Peyer's patch (tissue), 4 donors: ENCODE measurements at places on chromosomes 11 and 22.

GRCh38 chr11:107017433-107018218 is 650 bp downstream of the GUCY1A2 start:
- peaks cover 10% of the 10 kb centered on the region for H3K27me3 ChIP-seq
- H3K4me3 ChIP-seq = peak overlapping the region; percentile 50
- peak; percentile 51 for DNase-seq
- no peak overlapping the region for H3K27ac ChIP-seq
- H3K36me3 ChIP-seq = no peaks in the 10 kb centered on the region

DNA sequence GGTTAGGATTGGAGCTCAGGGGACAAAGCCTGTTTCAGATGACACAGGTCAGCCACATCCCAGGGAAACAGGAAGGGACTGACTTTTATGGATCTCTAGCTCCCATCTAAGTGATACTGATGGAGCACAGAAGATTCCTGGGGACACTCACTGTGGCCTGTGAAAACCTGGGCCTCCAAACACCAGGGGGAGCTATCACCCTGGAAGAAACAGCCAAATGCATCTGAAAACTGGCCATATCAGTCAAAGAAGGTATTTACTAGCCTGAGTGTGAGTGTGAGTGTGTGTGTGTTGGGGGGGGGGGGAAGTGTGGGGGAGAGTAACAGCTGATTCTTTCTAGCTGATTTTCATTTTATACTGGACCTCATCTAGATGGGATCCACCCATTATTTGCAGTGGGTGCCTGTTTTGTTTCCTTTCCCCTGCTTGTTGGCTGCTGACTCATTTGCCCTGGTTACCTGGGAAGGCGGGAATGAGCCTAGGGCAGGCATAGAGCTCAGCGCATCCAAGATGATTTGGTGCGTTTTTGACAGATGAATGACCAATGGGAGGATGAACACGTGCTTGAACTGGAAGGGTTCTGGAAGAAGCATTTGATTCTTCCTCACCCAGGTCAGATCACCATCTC is 284.0 kb downstream of the KIRREL3 start:
- no peak for DNase-seq
- H3K27me3 ChIP-seq = no peaks in the 10 kb centered on the region
- H3K4me3 ChIP-seq = no peak overlapping the region
- no peak overlapping the region for H3K27ac ChIP-seq

- no peaks in the 10 kb centered on the region for H3K27me3 ChIP-seq
- peak overlapping the region; percentile 55 for H3K4me3 ChIP-seq
- peaks cover 15% of the 10 kb centered on the region for H3K4me1 ChIP-seq
- H3K36me3 ChIP-seq = no peaks in the 10 kb centered on the region
Observed at GRCh38 chr11:406796-407650, 7.8 kb downstream of the SIGIRR start.

GRCh38 chr11:69854713-69855112 is 35.5 kb upstream of the FGF3 start:
- no peaks in the 10 kb centered on the region for H3K27me3 ChIP-seq
- no peaks in the 10 kb centered on the region for H3K36me3 ChIP-seq
- H3K4me3 ChIP-seq = no peak overlapping the region
- no peak overlapping the region for H3K27ac ChIP-seq
- peaks cover 7% of the 10 kb centered on the region for H3K4me1 ChIP-seq

DNA sequence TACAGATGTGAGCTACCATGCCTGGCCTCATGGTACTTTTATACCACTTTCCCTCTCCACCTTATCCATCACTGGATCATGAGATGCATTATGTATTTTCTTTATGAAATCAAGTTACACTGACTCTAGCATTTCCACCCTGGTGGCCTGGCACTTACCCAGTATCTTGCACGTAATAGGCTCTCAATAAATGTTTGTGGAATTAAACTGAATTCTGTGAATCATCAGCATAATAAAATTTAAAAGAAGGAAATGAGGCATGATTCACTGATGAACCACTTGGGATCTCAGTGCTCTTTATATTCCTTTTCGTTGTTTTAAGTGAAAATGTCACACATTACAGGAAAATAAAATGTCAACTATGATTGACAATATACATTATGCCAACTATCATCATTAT is 25.1 kb downstream of the ADM start:
- peaks cover 29% of the 10 kb centered on the region for H3K4me1 ChIP-seq
- H3K27ac ChIP-seq = no peak overlapping the region
- no peak for DNase-seq
- no peak overlapping the region for H3K4me3 ChIP-seq

GRCh38 chr11:6566704-6567370 is 36.6 kb downstream of the RRP8 start:
- H3K27me3 ChIP-seq = no peaks in the 10 kb centered on the region
- no peak overlapping the region for H3K4me3 ChIP-seq
- no peak for DNase-seq
- no peaks in the 10 kb centered on the region for H3K36me3 ChIP-seq

- H3K4me3 ChIP-seq = no peak overlapping the region
- no peaks in the 10 kb centered on the region for H3K27me3 ChIP-seq
- H3K27ac ChIP-seq = no peak overlapping the region
- no peaks in the 10 kb centered on the region for H3K4me1 ChIP-seq
Observed at GRCh38 chr22:28344918-28345703, 334.5 kb downstream of the TTC28 start.

DNA sequence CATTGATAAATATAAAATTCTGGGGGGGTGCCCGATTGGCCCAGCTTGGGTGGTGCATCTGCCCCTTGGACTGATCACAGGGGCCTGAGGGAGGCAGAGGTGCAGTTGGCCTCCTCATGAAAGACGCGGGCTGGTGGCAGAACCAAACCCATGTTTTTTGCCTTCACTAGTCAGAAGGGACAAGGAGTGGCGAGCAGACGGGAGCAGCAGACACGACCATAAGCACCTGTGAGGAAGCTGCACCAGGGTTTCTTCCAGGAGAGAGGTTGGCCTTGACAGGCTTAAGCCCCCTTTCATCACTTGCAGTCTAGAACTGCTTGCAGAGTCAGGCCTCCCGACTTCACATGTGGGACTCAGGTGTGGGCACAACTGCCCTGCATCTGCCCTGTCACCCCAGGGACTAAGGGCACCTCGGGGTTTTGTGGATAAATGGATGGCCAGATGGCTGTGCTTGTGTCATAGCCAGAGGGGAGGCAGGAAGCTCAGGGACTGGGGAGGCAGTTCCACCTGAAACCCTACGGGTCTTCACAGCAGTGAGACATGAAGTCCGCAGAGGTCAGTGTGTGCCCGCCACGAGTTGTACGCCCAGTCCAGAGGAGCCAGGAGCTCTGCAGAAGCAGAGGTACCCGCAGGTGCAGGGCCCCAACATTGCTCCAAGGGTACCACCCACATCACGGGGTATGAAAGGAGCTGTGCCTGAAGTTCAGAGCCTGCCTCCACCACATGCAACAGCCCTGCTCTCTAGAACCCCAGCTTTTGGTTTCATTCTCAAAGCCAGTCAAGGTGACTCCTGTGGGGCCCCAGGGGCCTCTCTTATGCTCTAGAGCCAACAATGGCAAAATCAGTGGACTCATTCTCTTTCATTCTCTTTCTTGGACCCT is 18.2 kb upstream of the SYT13 start:
- no peak overlapping the region for H3K27ac ChIP-seq
- H3K36me3 ChIP-seq = no peaks in the 10 kb centered on the region
- no peaks in the 10 kb centered on the region for H3K27me3 ChIP-seq
- H3K4me3 ChIP-seq = no peak overlapping the region
- no peaks in the 10 kb centered on the region for H3K4me1 ChIP-seq

DNA sequence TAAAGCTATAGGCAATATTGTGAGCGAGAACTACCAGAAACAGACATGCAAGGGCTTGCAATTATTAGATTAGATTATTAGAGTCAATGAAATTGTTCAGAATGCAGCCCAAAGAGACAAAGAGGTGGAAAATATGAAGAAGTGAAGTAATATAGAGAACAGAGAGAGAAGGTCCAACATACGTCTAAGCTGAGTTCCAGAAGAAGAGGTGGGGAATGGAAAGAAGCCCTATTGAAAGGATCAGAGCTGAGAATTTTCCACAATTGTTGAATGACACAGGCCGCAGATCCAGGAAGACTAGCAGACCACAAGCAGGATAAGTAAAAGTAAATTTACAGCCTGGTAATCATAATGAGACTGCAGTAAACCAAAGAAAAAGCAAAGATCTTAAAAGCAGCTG is 93.2 kb downstream of the EXT2 start:
- DNase-seq = no peak
- H3K27me3 ChIP-seq = no peaks in the 10 kb centered on the region
- H3K27ac ChIP-seq = no peak overlapping the region
- H3K36me3 ChIP-seq = no peaks in the 10 kb centered on the region
- H3K4me1 ChIP-seq = no peaks in the 10 kb centered on the region
- no peak overlapping the region for H3K4me3 ChIP-seq

- peaks cover 50% of the 10 kb centered on the region for H3K36me3 ChIP-seq
- H3K4me1 ChIP-seq = no peaks in the 10 kb centered on the region
- H3K27ac ChIP-seq = no peak overlapping the region
Observed at GRCh38 chr11:61853698-61854169, 25.6 kb downstream of the FADS2 start.

DNA sequence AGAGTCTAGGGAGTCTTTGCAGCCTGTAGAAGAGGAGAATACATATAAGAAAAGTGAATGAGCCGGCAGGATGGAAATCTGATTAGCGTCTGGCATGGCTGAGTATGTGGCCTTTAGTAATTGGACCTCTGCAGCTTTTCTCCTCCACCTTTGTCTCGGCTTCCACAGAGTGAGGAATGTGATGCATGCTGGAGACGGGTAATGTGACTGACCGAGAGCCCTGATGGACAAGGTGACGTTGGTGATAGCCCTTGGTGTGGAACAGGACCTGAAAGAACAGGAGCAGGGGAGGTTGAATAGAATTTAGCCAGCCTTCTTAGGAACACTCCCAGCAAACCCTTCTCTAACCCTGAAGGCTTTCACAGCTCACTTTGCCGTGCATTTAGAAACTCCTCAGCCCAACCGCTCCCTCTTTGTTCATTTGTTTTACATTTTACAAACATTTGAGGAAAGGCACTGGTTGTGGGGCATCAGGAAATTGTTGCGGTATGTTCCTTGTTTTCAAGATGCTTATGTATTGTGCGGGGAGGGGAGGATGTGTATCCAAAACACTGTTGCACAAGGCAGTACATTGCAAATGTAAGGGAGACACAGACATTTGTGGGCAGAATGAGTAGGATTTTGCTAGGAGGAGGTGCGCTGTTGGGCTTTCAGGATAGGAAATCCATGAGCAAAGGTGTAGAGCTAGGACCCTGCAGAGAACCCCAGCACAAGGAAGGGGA is 6.9 kb downstream of the GTPBP1 start:
- H3K4me3 ChIP-seq = no peak overlapping the region
- no peaks in the 10 kb centered on the region for H3K27me3 ChIP-seq
- H3K27ac ChIP-seq = no peak overlapping the region
- H3K36me3 ChIP-seq = no peaks in the 10 kb centered on the region

GRCh38 chr11:116379185-116379828 is 393.5 kb downstream of the BUD13 start:
- no peaks in the 10 kb centered on the region for H3K27me3 ChIP-seq
- DNase-seq = no peak
- no peaks in the 10 kb centered on the region for H3K4me1 ChIP-seq
- no peaks in the 10 kb centered on the region for H3K36me3 ChIP-seq
- no peak overlapping the region for H3K4me3 ChIP-seq

DNA sequence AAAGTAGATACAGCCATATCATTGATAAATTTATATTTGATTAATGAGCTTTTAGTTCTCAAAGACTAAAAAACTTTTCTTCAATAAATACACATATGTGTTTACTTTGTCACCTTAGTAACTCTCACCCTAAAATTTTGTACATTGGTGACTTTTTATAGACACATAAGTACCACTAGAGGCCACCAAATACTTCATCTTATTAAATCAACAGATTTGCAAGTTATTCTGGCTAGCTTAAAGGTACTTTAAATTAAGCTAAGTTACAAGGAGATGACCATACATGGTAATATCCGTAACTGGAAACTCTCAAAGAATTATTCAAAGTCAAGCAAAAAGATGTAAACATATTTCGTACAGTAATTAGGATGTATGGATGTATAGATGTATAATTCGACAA is 112.2 kb downstream of the SBF2 start:
- no peak overlapping the region for H3K27ac ChIP-seq
- no peaks in the 10 kb centered on the region for H3K27me3 ChIP-seq
- no peaks in the 10 kb centered on the region for H3K36me3 ChIP-seq
- H3K4me3 ChIP-seq = no peak overlapping the region
- H3K4me1 ChIP-seq = no peaks in the 10 kb centered on the region

DNA sequence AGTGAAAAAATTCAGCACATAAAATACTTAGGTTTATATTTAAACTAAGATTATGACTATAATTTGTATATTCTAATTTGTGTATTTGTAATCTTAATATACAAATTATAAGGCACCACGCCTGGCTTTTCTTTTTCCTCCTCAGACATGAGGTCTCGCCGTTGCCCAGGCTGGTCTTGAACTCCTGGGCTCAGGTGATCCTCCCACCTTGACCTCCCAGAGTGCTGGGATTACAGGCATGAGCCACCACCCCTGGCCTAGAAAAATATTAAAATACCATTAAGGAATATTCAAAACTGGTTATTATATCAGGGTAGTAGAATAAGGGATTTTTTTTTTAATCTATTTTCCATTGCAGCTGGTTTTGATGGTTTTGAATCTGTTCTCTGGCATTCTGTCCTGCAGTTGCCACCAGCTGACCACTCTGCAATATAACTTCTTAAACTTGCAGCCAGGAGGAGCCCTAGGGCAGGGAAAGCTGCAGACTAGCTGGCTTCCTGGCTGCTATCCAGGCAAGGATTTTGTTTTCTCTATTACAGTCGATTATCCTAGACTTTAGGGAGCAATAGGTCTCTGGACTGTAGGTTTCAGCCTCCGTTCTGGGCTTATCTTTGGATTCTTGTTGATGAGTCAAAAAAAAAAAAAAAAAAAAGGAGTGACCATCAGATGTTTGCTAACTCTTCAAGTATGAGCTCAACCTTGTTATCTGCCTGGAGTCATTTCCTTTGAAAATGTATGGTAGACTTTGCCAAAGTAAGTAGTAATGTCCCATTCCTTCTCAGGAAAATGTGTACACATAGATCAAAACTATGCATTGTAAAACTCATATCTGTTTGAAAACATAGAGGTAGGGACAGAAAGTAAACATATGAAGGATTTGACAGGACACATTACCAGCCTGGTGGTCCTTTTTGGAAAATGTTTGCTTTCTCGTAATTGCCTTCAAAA is 13.2 kb downstream of the POLA2 start:
- no peak overlapping the region for H3K4me3 ChIP-seq
- H3K27ac ChIP-seq = no peak overlapping the region
- no peak for DNase-seq
- no peaks in the 10 kb centered on the region for H3K27me3 ChIP-seq
- no peaks in the 10 kb centered on the region for H3K36me3 ChIP-seq

DNA sequence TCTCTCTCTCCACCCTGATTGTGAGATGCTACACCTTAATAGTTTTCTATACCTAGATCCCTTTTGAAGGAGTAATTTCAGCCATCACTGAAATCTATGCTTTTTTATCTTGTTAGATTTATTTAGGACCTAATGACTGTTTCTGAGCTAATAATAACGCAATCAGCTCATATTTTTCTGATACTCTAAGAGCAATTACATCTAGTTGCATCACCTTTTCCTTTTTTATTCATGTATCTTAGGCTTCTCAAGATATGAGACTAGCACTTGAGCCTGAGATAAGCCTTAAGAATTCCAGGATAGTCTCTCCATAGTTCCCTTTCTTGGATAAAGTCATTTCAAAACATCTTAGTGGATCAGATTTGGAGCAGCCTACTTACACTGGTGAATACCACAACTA is 25.1 kb upstream of the CAVIN3 start:
- DNase-seq = no peak
- H3K4me3 ChIP-seq = no peak overlapping the region
- no peaks in the 10 kb centered on the region for H3K36me3 ChIP-seq
- H3K27me3 ChIP-seq = no peaks in the 10 kb centered on the region
